ENCODE measurements at places on chromosomes 1 and 21.

GRCh38 chr21:34181431-34182039 lies 108.2 kb downstream of the MRPS6 start:
- DNase-seq, result no peak

GRCh38 chr1:81585371-81585770 lies 215.4 kb upstream of the ADGRL2 start:
- DNase-seq, result no peak

DNA sequence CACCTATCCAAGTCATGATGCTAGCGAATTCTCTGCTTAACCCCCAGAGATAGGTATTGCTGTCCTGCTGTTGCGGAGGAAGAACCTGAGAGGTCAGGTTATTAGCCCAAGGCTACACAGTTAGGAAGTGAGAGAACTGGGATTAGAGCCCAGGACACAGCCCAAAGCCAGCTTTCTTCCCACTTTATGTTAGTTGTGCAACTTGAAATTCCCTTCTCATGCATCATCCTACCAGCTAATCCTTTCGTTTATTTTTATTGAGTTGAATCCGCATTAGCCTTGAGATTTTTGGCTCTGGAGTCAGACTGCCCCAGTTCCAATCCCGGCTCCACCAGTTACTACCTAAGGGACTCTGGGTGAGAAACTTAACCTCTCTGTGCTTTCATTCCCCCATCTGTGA lies 65.4 kb downstream of the PLEKHA6 start:
- DNase-seq, result peak; percentile 75

GRCh38 chr1:161047436-161048420 lies 2.0 kb upstream of the USF1 start:
- no peak for DNase-seq

GRCh38 chr1:85656256-85656655 lies 52.0 kb downstream of the ZNHIT6 start:
- no peak for DNase-seq

GRCh38 chr1:207398986-207399385 lies 55.1 kb upstream of the CR2 start:
- DNase-seq, result no peak

DNA sequence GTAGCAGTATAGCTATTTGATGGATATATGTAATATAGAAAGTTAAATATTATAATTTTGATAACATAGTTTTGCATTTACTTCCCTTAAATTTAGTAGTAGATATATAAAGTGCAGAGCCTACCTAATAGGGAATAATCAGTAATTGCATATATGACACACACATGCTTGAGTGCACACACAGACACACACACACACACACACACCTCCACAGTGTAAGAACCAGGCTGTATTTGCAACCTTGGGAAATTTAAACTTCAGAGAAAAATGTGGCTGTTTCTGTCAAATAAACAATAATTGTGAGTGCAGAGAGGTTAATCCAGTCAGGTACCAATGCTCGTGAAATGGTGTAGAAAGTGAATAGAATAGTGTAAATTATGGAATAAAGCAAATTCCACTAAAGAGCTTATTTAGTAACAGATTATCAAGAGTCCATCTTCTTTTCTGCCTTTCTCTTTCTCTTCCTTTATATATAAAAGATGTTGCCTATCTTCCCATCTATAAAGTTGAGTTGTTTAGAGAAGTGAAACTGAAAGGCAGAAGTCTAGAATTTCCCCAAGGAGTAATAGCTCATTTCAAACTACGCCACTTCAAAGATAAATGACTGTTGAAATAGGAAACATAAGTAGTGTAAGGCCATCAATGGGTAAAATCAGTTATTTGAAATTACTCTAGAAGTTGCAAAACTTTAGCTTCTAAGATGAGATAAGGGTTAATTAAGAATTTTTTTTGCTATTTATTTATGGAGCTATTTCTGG lies 273.7 kb downstream of the SRGAP2C start:
- no peak for DNase-seq

DNA sequence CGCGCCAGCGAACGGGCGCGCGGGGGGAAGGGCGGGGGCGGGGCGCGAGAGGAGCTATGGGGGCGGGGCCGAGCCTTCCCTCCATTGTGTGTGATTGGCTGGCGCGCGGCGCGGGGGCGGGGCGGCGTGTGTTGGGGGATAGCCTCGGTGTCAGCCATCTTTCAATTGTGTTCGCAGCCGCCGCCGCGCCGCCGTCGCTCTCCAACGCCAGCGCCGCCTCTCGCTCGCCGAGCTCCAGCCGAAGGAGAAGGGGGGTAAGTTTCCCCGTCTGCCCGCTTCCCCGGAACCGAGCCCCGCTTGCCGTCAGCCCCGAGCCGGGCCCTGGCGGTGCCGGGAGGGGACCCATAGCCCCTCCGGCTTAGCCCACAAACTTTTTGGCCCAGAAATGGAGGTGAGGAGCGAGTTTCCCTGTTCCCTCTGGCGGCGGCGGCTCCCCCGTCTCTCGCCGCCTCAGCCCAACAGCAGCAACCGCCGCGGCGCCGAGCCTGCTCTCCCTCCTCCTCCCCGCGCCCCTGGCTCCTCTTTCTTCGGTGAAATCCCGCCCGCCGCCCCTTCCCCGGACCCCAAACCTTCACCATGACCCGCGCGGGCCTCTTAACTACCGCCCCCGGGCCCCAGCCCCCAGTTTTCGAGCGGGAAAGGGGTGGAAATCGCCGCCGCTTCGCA lies at the start of gene H3-3A:
TSS of gene H3-3A (plus strand) at position 159 of the 666 bp plus-strand sequence. CDS start 1,636 bp downstream, outside the sequence.
- no peak for DNase-seq

GRCh38 chr1:60972841-60973364 lies 109.5 kb upstream of the NFIA start:
- no peak for DNase-seq

DNA sequence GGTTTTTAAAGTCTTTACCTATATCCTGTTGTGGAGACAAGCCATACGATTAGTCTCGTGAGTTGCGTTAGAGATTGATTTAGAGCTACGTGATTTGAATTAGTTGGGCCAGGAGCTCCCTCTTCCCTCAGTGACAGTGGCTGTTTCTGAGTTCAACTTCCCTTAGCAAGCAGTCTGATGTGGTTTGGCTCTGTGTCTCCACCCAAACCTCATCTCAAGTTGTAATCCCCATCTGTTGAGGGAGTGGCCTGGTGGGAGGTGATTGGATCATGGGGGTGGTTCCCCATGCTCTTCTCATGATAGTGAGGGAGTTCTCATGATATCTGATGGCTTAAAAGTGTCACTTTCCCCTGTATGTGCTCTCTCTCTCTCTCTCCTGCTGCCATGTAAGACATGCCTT lies 192.9 kb upstream of the PTGFR start:
- DNase-seq, result no peak

- no peak for DNase-seq
Observed at GRCh38 chr1:35049116-35049515, 17.4 kb upstream of the ZMYM6 start.

- DNase-seq, result no peak
Observed at GRCh38 chr21:41186755-41187536, 19.0 kb downstream of the BACE2 start.

GRCh38 chr21:28971171-28971570 lies 21.5 kb downstream of the LTN1 start:
- no peak for DNase-seq

- DNase-seq, result peak; percentile 58
Observed at GRCh38 chr1:228275430-228276173, 67.8 kb downstream of the OBSCN start.

- no peak for DNase-seq
Observed at GRCh38 chr1:209748620-209749019, 7.2 kb upstream of the TRAF3IP3 start.

DNA sequence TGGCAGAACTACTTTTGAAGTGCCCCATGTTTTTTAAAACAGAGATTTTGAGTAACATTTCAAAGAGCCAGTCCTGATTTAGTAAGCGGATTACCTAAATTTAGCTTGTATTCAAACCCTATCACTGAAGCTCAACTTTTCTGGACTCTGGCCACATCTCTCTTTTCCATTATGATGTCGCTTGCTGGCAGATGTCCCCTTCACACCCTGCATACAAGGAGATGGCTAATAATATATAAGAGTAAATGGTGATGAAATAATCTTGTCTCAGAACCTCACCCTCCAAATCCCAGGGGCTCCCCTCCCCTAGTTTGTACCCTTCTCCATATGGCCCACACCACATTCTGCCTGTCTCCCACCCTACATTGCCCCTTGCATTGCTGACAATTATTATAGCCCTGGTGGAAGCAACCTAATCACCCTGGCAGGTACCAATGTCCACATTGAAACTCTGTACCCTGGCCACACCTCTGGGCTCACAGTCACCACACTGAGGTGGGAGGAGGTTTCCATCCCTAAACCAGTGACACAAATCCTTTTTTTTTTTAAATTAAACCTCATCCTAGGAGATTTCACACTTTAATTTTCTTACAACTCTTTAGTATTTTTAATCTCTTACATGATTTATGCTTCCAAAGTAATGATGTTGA lies 106.0 kb upstream of the SYT6 start:
- no peak for DNase-seq

DNA sequence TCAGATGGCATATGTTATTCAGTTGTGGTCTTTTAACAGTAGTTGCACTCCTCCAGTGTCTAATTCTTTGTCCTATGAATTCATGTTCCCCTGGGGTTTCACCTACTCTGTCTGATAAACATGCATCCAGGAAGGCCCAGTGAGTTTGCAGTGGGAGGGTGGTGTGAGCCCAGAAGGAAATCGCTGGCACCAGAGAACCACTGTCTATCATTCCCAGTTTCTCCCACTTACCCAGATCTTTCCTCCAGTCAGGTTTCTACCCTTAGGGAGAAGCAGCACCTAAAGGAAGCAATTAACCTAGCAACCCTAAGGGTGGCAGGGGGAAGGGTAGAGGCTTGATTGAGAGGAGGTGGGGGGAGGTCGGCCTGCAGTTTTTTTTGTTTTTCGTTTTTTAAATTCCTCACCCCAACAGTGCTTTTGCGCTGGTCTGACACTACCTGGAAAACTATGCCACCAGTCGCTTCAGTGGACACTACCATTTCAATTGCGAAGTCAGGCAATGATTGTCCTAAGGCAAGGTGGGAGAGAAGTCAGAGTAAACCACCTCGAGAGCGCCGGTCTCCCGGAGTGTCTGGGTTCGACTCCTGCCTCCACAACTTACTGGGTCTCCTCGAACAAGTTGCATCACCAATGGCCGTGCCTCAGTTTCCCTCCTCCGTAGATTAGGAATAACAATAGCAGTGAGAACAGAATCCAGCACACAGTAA lies 766 bp upstream of the SLC44A3 start:
- DNase-seq, result no peak

GRCh38 chr1:152741656-152742055 lies 16.2 kb upstream of the KPRP start:
- no peak for DNase-seq

- DNase-seq, result peak; percentile 40
Observed at GRCh38 chr1:229156872-229157271, 114.0 kb upstream of the RAB4A start.

GRCh38 chr1:79457562-79458224 lies 451.2 kb upstream of the ADGRL4 start:
- DNase-seq, result no peak

GRCh38 chr21:44846485-44847260 lies 26.8 kb downstream of the PTTG1IP start:
- DNase-seq, result no peak

- DNase-seq, result no peak
Observed at GRCh38 chr21:44834951-44835646, 17.2 kb upstream of the SUMO3 start.

GRCh38 chr1:52426371-52426770 lies 22.0 kb downstream of the PRPF38A start:
- DNase-seq, result no peak

DNA sequence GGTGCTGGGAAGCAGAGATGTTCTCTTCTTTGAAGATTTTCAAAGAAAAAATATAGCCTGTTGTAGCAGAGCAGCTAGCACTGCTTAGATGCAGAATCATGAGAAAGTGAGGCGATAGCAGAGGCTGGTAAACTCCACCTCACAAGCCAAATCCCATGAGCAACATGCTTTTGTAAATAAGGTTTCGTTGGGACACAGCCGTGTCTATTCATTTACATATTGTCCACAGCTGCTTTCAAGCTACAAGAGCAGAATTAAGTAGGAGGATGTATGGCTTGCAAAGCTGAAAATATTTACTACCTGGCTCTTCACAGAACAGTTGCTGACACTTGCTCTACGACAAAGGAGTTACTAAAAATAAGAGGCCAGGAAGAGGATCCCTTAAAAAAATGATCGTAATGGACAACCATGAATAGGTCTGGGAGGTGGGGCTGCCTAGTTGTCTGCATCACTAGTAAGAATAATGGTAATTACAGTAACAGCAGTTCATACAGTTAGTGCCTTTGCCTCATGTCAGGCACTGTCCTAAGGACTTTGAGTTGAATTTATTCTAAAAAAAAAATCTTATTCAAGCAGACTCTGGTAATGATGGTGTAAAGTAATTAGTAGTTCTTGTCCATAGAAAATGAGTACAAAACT lies 622.0 kb downstream of the KIF26B start:
- DNase-seq, result no peak

- no peak for DNase-seq
Observed at GRCh38 chr1:30810416-30811080, 53.0 kb upstream of the LAPTM5 start.

GRCh38 chr1:161885003-161885402 lies 118.9 kb downstream of the ATF6 start:
- peak; percentile 2 for DNase-seq

DNA sequence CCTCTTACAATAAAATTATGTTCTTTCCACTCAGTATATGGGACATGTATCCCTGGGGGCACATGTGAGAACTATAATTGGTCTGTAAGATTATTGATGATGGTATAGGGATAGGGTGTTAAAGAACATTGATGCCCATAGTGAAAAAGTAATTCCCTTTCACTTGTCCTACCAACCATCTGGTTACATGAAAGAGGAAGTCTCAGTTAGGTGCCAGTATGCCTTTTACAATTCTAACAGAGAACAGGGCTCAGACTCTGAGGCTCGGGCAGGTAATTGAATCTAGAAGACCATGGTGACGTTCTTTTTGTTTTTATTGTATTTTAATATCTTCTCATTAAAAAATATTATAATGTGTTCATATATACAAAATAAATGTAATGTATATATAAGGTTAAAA lies 113.6 kb downstream of the FGGY start:
- DNase-seq, result no peak

GRCh38 chr1:154768456-154769125 lies 101.5 kb downstream of the KCNN3 start:
- no peak for DNase-seq

DNA sequence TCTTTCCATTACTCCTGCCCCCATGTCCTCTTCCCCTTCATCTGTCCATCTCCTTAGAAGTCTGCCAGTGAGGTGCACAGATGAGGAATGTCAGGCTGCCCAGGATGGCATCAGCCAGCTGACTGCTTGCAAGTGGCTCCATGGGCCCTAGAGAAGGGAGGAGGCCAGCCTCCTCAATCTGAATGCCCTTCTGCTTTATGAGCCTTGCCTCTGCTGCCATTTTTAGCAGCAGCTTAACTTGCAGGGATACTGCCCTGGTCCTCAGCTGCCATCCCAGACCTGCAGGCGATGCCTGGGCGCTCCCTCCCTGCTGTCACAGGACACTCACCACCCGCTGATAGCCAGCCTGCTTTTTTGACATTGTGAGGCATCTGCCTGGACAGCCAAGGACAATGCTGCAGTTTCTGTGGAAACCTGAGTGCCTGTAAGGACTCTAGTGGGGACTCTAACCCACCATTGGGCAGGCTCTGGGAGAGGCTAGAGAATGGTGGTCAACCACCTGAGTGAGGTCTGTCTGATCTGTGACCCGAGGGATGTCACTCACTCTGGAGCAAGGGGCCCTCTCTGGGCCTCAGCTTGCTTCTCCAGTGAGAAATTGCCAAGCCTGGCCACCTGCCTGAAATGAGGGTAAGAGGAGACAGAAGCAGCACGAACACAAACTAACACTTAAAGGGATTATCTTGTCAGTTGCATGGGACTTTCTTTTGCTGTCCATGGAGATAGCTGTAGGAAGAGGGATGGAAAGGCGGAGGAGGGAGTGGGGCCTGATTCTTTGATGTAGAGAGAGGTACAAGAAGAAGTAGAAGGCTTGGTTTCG lies 185.0 kb downstream of the MIS18A start:
- no peak for DNase-seq

Measured in HTR-8/SVneo (cell line).